ENCODE measurements at places on chromosomes 16 and 17.

DNA sequence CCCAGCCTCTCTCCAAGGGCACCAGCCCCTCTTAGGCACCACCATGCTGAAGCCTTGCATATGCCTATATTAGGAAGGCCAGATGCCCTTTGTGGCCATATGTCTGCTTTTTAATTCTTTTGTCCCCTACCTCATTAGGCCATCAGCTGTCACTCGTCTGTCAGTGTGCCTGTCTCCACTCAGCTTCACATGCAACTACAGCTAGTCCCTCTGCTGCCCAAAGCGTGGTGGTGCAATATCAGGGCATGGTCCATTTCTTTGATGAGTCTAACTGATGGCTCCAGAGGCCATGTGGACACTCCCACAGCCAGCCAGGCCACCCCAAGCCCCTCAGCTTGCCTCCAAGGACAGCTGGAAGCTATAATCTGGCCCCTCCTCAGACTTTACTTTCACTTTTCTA, 36.3 kb downstream of the MYO18A start:
- no peak for DNase-seq

GRCh38 chr17:2901582-2901981, 105.3 kb downstream of the RAP1GAP2 start:
- peak; percentile 63 for DNase-seq

DNA sequence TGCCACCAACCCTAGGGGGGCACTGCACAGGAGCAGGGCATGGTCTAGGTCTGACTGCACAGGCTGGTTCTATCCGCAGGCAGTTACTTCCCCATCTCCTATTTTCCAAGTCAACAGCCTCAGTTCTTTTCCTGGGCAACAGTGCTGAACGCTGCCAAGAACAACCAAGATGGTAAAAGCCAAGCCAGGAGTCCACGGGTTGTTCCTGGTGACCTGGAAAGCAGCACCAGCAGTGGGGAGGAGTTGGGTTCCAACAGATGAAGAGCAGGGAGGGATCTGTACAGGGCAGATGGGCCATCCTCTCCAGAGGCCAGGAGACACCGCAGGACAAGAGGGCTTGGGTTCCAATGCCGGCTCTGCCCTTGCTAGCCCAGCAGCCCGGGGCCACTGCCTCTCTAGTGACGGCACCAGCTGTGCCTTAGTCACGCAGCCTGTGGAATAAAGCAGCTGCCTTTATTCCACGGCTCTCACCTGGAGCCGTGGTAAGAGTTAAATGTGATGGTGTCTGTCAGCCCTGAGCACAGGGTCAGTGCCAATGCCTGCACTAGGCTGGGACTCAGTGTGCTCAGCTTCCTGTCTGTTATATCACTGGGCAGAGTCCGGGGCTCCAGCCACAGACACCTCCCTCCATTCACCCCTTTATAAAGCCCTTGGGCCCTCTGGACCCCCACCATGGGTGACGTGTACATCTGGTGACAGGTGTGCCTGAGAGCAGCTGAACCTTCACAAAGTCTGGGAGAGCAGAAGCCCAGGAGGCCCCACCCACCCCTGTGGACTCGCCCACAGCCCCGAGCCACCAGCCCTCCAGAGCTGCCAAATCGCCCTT, 44.9 kb downstream of the MARF1 start:
- no peak for DNase-seq

- DNase-seq, result peak; percentile 61
These were observed 21.8 kb downstream of the ACSM1 start for GRCh38 chr16:20675488-20676267.

DNA sequence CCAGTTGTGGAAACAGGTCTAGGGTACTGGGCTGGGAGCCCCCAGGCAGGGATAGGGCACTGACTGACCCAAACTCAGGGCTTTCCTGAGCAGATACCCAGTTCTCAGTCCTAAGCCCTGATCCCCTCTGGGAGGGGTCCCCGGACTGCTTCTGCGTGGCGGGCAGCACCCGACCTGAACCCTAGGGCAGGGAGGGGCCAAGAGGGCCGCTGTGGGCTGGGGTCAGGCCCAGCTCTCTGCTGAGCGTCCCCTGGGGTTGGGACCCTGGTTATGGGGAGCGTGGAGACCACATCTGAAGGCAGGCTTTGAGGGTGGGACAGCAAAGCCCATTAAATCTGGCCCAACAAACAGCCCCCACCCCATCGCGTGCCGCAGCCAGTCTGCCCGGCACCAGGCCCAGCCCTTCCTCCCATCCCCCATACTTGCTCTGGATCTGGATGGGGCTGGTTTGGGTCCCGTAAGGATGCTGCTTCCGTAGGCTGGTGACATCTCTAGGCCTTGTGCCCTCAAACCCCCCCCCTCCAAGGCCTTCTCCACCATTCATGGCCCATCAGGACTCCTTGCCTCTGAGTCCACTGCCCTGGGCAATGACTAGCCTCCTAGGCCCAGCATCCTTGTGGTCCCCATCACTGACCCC, 691 bp upstream of the FAM83G start:
- DNase-seq, result peak; percentile 46

DNA sequence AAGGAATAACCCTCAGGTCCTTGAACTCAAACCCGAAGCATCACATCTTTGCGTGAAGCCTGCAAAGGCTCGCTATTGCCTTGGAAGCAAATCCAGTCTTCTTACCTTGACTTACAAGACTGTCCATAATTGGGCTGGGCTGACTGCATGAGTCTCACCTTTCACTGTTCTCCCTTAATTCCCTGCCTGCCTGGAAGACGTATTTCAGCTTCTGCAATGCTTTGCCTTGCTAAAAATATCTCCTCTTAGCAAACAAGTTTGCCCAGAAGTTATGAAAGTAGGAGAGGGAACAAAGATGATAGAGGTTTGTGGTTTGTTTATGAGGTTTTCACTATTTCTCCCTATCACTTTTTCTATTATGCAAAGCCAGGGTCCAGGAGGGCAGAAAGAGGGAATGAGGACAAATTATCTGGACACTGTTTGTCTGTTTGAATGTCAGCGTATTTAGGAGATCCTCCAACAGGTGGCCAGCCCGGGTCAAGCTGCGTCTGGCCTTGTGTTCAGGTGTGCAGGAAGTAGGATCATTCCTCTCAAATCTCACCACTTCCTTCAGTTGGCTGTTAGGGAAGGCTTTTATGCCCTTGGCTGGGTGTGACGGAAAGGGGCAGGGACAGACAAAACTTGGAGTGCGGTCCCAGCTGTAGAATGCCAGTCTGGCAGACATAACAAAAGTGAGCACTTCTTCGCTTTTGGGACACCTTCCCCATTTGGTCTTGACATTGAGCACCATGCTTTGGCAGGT, 488.9 kb downstream of the CDH13 start:
- no peak for DNase-seq

- DNase-seq, result no peak
These were observed 19.2 kb downstream of the CEP112 start for GRCh38 chr17:66172691-66173223.

DNA sequence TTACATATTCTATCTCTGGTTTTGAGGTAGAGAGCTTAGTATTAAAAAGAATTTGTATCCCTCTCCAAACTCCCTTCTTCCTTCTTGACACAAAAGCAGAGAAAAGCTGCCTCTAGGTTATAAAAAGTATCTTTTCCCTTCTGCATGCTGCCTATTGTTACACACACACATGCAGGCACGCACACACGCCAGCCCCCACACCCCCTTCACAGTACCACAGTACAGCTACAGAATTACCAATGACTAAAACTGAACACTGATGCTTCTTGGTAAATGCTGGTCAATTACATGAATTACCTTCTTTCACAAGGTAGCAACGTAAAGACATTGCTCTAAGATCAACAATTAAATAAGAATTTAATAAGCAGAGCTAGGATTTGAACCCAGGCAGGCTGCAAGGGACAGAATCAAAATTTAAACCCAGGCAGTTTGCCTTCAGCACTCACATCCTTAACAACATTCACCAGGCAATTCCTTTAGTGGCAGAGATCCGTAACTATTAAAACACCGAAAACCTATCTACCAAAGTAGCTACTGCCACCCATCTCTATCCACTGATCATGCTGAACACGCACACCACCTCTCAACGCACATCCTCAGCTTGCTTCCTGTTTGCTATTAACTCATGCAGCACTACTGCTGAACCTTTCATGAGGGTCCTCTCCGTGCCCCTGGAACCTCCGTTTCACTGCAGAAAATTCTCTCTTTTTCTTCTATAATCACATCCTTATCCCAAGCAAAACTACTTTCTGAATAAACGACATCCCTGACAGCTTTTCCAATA, 37.8 kb downstream of the YWHAE start:
- no peak for DNase-seq

- no peak for DNase-seq
These were observed 50.6 kb upstream of the TANGO6 start for GRCh38 chr16:68792465-68793324.

- no peak for DNase-seq
These were observed 292 bp downstream of the WSCD1 start for GRCh38 chr17:6070430-6070912.

GRCh38 chr16:77775911-77776909, 12.2 kb upstream of the VAT1L start:
- no peak for DNase-seq

DNA sequence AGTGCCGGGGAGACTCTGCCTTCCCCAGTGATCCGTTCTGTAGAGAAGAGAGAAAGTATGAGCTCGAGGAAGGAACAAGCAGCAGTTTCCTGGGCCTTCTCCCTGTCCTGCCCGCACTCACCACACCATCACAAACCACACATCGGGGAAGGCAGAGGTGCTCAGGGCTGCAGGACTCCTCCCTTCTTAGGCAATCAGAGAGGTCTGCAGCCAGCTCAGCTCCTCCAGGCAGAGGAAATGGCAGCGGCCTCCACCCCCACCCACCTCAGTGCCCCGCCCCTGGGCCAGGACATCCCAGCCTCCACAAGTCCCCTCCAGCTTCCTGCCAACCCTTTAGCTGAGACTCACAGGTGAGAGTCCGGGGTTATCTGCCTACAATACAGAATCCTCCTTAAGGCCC, 2.0 kb downstream of the ZNF319 start:
- peak; percentile 71 for DNase-seq

- no peak for DNase-seq
These were observed 4.3 kb downstream of the CTU2 start for GRCh38 chr16:88710556-88710955.

DNA sequence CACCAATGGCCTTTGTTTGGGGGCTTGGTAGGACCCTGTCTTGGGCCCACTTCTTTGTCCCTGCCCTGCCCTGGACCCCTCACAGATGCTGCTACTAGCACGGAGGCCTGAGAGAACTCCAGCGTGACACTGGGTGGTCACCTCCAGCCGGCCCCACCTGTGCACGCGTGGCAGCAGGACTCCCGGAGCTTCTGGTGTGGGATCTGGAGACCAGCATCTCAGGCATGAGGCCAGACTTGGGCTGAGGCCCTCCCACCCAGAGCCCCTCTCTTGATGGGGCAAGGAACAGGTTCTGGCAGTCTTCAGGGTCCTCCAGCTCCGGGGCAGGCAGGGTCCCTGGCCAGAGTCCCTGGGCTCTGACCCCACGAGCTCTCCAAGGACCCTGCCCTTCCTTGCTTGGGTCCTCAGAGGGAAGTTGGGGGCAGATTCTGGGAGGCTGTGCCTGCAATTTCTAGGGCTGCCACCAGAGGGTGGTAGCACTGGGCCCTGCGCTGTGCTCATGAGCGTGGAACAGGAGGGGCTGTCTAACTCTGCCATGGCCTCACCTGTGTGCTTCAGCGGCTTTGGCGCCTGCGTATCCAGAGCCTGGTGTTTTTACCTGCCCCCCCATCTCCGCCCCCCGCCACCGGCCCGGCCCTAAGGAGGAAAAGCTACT, 3.1 kb upstream of the BAIAP3 start:
- DNase-seq, result no peak

- DNase-seq, result no peak
These were observed 61.7 kb upstream of the MRC2 start for GRCh38 chr17:62565817-62566216.

- DNase-seq, result peak; percentile 86
These were observed 45.3 kb upstream of the JPH3 start for GRCh38 chr16:87556941-87557459.

GRCh38 chr17:48270899-48271298, 159.1 kb downstream of the SKAP1 start:
- no peak for DNase-seq

DNA sequence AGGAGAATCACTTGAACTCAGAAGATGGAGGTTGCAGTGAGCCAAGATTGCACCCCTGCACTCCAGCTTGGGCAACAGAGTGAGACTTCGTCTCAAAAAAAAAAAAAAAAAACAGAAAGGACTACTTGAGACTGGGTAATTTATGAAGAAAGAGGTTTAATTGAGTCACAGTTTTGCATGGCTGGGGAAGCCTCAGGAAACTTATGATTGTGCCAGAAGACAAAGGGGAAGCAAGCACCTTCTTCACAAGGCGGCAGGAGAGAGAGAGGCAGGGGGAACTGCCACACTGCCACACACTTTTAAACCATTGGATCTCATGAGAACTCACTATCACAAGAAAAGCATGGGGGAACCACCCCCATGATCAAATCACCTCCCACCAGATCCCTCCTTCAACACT, 9.0 kb upstream of the MILR1 start:
- DNase-seq, result no peak

DNA sequence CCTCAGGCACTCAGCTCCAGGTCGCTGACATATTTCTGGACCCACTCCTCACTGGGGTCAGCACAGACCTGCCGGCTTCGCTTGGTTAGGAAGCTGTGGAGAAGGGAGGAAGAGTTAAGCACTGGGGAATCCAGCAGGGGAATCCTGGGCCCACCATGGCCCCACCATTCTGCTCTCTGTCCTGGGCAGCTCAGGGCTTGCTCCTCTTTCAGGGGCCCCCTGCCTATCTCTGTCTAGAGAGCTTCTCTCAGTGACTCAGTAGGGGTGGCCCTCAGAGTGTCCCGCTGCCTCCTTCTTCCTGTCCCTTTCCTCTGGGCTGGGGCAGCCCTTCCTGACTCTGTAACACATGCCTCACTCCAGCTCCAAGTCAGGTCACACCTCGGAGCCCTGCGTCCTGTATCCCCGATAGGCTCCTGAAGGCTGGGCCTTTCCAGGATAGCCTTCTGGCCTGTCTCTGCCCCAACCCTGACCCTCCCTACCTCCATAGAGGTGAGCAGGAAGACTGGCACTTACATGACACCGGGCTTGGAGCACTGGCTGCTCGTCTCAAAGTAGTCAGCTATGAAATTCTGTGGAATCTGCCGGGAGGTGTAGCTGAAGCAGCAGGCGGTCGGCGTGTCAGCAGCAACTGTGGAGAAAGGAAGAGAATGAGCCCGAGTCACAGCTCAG, 1.1 kb downstream of the CCL3 start:
- DNase-seq, result no peak

DNA sequence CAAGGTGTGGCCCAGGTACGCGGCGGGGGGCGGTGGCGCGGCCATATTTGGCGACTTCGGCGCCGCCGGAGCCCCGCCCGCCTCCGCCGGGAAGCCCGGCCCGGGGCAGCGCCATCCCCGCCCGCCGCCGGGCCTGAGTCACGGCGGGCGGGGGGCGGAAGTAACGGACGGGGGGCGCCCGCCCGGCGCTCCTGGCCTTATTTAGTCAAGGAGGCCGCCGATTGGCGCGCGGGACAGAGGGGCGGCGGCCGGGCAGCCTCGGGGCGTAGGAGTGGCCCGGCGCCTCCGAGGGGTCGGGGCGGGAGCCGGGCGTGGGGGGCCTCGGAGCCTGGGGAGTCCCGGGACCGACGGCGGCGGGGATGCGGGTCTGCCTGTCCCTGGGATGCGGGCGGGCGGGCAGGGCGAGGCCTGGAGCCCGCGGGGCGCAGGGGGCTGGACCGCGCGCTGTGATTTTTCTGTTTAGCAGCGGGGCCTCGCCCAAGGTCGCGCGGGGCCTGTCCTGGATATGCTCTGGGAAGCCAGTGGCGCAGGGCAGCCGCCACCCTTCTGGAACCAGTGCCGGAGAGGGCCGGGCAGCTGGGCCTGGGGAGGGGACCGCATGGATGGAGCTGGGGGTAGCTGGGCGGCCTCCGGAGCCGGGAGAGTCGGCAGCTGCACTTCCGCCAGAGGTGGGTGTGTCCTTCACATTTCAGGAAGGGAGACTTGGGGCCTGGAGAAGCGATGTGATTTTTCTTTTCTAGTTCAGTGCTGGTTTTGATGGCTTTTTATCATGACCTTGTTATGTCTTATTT, 2.3 kb upstream of the ACTG1 start:
- peak; percentile 87 for DNase-seq
